Activated CD8-positive, alpha-beta memory T cell treated with anti-CD3 and anti-CD28 coated beads for 1 hour (primary cell): ENCODE measurements at places on chromosomes 1 and 21.

- no peak for DNase-seq
Observed at GRCh38 chr1:39317910-39318633, 113.6 kb downstream of the MACF1 start.

- no peak for DNase-seq
Observed at GRCh38 chr1:243791586-243792267, 58.3 kb downstream of the AKT3 start.

- DNase-seq = no peak
Observed at GRCh38 chr1:164596172-164596571, 37.2 kb downstream of the PBX1 start.

DNA sequence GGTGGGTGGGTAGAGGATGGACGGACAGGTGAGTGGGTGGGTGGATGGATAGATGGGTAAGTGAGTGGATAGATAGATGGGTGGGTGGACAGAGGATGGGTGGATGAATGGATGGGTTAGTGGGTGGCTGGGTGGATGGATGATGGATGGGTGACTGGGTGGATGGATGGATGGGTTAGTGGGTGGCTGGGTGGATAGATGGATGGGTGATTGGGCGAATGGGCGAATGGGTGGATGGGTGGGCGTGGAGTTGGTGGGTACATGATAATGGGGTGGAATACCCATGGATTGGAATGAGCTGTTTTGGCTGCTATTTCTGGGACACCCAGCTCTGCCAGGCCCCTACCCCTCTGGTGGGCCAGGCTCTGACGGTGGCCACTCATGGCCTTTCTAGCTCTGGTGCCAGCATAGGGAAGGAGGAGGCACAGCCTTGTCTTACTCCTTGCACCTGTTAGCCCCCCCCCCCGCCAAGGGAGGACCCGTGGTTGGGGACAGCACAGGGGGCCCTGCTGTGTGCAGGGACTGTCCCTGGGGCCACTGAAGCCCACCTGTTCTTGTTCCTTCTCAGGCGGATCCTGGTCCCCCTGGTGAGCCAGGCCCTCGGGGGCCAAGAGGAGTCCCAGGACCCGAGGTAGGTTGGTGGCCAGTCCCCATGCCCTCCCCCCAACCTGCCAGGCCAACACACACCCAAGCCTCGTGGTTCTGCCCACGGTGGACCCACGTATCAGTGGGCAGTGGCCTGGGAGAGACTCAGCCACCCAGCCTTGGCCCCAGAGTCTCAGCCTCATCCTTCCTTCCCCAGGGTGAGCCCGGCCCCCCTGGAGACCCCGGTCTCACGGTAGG is 26.4 kb downstream of the COL6A2 start:
- DNase-seq = no peak

DNA sequence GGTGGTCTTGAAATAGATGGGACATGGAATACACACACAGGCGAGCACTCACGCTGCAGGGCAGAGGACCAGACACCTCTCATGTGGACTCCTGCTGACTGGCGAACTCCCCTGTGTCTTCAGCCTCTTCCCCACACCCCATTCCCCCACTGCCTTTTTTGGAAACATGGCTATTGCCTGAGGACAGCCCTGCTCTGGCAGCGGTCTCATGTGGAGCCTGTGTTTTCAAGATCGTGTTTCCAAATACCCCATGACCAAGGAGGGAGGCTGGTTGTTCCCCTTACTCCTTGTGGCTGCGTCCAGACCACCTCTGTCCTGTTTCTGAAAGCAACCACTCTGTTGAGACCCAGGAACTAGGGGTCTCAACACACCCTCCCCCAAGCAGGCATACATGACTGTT is 119.4 kb downstream of the C1orf94 start:
- DNase-seq = no peak

DNA sequence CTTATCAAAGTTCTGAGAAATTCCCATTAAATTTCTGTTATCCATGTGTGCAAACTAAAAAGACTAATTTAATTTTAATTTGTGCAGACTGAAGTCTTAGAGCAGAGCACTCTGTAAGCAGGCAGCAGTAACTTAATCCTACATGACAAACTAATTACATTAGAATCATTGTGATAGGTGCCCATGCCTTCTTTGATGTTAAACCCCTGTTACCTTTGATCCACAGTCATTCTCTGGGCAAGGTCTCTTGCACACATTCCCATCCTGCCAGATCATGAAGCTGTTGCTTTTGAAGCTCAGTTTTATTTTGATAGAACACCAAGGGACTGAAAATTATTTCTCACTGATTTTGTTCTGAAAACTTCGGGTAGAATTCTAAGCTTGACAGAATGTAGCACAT is 77.2 kb downstream of the BCAR3 start:
- no peak for DNase-seq

- DNase-seq = no peak
Observed at GRCh38 chr1:27086026-27086425, 68.9 kb downstream of the SLC9A1 start.
